NCI-H226 (cell line): ENCODE measurements at places on chromosomes 2 and 18.
A peak's percentile ranks its signal among the peaks of the same experiment; 100 is the strongest.

GRCh38 chr18:54774423-54774822, 53.9 kb upstream of the RAB27B start:
- peak; percentile 4 for DNase-seq

DNA sequence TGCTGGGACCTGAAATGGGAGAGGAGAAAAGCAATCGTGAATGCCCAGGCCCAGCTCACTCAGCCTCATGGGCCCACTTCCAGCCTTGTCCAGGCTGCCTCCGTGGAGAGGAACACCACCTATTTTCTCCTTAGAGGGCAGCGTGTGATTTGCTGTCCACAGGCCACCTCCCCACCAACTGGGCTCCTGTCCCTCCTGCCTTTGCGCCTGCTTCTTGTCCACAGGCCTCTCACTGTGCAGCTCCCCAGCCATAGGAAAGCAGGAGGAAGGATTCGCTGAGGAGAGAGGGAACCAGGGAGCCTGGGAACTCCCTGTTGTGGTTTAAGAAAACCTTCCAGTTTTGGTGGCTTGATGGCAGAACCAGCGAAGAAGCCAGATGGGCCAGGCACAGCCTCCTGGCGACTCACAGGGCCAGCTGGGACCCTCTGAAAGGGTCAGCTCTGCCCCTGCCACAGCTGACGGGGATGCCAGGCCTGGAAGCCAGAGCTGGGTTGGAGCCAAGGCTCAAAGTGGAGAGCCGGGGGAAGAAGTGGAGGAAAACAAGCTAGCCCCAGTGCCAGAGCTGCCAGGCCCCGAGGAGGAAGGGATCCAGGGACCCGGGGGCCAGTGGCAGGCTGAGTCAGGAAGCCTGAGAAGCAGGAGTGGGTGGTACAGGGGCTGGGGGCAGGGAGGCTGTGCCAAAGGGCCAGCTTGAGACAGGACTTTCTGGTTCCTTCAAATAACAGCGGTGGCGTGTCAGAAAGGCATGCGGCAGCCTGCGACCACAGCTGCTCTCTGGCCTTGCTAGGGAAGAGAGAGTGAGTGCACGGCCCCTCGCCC, 9.9 kb downstream of the TMBIM1 start:
- DNase-seq: no peak

GRCh38 chr18:61764381-61764780, 128.4 kb downstream of the RNF152 start:
- DNase-seq: no peak

GRCh38 chr2:204933735-204934374, 388.6 kb downstream of the PARD3B start:
- no peak for DNase-seq

DNA sequence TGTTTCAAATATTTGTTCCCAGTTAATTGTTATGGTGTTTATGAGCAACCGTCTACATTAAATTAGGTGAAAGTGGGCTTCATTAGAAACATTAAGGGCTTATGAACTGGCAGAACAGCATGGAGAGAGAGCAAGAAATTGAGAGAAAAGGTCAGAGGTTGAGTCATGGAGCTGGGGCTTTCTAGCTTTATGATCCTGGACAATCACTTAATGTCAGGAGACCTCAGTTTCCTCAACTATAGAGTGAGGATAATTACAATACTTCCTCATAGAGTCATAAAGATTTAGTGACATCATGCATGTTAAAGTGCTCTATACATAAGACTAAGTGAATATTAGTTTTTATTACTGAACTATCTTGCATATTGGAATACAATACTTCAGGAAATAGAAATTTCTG, 83.9 kb downstream of the PLCL1 start:
- DNase-seq: no peak

GRCh38 chr18:36352384-36352783, 54.9 kb downstream of the FHOD3 start:
- DNase-seq: peak; percentile 77

- DNase-seq: no peak
These were observed 385.9 kb downstream of the TNS1 start for GRCh38 chr2:217616936-217617335.

GRCh38 chr2:170815311-170815710, 1.4 kb upstream of the GAD1 start:
- DNase-seq: no peak

GRCh38 chr2:2653231-2653630, 322.2 kb upstream of the MYT1L start:
- no peak for DNase-seq

DNA sequence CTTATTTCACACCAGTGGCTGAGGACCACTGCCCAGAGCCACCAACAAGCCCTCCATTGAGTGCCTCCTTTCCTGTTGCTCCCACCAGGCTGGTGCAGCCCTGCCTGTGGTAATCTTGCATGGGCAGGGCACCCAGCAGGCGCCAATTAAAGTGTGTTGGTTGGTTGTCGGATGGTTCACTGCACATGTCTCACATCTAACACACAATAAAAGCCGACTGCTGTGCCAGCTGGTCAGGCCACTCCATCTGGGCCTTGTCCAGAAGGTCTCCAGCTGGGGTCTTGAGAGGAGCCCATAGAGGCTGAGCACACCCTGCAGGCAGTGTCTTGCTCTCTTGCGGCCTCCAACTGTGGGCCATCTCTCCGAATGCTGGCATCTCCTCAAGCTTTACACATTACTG, 494.8 kb upstream of the KLHL29 start:
- DNase-seq: no peak

GRCh38 chr2:107545066-107545465, 281.6 kb upstream of the RGPD4 start:
- DNase-seq: no peak

- no peak for DNase-seq
These were observed 691.9 kb upstream of the TMEFF2 start for GRCh38 chr2:192886636-192887035.

DNA sequence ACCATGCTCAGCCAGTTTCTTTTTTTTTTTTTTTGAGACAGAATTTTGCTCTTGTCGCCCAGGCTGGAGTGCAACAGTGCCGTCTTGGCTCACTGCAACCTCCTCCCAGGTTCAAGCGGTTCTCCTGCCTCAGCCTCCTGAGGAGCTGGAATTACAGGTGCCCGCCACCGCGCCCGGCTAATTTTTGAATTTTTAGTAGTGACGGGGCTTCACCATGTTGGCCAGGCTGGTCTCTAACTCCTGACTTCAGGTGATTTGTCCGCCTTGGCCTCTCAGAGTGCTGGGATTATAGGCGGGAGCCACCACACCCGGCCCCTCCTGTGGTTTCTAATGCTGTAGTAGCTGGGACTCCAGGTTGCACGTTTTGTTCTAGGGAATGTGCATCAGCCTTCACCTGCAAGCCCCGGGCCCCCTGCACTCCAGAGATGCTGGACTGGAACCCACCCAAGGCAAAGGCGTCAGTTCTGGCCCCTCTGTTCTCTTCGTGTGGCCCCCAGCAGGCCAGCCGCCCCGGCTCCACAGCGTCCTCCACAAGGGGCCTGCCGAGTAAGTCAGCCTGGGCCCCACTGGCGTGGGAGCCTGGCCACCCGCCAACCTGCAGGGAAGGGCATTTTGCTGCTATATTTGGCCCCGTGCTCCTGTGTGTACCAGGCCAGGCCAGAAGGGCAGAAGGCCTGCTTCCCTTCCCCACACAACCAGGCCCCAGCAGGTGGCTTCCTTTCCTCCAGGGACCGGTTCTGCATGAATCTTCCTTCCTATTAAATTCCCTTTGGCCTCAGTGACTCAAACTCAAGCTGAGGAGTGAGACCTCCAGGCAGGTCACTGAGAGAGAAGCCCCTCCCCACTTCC, 25.7 kb upstream of the B3GNT7 start:
- no peak for DNase-seq

DNA sequence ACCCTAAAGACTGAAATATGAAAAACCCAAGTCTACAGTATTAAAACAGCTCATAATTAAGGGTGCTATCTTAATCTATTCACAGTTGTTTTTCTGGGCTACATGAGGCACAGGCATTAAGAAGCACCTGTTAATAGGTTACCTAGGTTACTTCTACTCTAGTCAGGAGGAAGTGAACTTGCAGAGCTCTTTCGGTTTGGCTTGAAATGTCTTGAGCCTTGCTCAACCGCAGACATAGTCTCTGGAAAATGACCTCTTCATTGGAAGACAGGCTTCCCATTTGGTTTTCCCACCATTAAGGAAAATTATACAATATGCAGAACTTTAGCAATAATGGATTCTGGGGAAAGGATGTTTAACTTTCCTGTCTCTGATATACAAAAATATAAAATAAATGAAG, 142.3 kb upstream of the KCNJ3 start:
- no peak for DNase-seq

GRCh38 chr18:21991081-21991534, 178.3 kb upstream of the GATA6 start:
- DNase-seq: no peak

DNA sequence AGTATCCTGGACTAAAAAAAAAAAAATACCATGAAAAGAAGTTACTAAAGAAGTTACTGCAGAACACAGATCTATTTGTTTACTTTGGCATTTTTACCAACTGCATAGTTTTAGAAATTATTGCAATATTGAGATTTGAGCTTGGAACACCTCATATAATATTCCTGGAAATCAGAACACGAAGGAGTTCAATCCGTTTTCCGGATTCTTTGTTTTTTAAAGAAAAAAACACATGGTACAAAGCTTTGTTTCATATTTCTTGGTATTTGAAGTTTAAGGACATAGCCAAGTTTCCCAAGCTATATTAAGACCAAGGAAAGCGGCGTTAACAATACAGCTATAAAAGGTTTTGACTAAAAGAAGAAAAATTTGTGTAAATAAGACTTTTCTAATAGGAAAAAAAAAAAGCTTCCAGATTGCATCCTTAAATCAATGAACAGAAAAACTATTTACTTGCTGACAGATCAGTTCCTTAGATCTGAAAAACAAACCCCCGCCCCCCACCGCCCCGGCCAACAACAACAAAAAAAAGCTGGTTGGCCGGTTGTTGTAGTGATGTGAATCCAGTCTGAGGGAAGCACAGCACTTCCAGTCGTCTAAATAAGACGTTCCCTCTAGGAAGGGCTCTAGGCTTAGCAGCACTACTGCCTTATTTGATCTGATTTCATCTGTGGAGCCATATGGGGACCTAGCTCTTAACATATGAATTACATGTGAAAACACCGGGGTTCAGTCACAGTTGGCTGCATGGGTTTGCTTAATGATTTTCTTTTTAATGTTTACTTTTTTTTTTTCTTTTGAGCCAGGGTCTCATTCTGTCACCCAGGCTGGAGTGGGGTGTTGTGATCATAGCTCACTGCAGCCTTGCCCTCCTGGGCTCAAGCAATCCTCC, 2.5 kb upstream of the RHOB start:
- DNase-seq: no peak

GRCh38 chr2:17573804-17574175, 33.3 kb downstream of the VSNL1 start:
- DNase-seq: no peak

- no peak for DNase-seq
These were observed 96.7 kb upstream of the CNTNAP5 start for GRCh38 chr2:123928358-123928757.

DNA sequence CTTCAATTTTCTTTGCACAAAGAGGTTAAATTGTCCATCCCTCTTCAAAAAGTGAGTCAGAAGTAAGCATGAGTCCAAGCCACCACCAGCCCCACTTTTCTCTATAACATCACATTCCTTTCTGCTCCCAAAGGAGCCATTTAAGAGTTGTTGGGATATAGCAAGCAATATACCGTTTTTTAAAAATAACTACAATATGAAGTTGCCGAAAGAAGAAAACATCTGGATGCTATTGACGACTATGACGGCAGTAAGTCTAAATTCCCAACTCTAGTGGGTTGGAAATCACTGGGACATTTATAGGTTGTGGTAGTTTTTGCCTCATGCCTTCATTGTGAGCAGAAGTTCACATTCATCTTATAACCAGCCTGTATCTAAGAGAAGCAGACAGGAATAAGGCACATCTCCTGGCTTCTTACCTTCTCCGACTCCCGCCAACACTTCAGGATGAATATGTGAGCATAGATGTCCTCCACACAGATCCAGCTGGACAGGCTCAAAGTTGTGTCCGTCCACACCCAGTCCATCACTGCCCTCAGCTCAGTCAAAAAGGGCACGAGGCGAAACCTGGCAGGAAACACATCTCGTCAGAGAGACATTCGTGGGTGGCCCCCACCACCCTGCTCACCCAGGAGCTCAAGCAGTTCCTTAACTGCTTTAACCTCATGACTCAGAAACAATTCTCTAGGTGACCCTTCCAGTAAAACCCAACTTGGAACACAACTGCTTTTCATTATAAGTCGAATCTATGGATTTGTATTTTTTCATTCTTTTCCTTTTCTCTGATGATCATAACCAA, 163.6 kb downstream of the NAPG start:
- no peak for DNase-seq

GRCh38 chr2:205408696-205409095, 273.6 kb upstream of the NRP2 start:
- no peak for DNase-seq

- DNase-seq: no peak
These were observed 4.3 kb downstream of the DBI start for GRCh38 chr2:119371111-119371510.

- DNase-seq: no peak
These were observed 206.4 kb upstream of the NCKAP5 start for GRCh38 chr2:133774654-133775015.

DNA sequence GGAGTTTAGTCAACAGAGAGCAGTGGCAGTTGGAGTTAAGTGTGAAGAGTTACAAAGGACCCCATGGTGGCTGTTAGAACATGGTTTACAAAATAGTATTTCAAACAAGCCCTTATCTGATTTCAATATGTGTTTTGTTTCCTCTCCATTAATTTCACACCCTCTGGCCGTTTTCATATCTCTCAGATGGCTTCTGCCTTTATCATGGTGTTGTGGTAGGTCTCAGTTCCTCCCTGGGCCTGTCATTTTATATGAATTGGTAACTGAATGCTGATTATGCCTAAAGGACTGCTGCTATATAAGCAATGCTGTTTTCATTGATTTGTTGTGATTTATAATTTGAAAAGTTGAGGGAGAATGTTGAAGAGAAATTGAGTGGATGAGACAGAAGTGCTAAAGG, 686.7 kb downstream of the NYAP2 start:
- no peak for DNase-seq

DNA sequence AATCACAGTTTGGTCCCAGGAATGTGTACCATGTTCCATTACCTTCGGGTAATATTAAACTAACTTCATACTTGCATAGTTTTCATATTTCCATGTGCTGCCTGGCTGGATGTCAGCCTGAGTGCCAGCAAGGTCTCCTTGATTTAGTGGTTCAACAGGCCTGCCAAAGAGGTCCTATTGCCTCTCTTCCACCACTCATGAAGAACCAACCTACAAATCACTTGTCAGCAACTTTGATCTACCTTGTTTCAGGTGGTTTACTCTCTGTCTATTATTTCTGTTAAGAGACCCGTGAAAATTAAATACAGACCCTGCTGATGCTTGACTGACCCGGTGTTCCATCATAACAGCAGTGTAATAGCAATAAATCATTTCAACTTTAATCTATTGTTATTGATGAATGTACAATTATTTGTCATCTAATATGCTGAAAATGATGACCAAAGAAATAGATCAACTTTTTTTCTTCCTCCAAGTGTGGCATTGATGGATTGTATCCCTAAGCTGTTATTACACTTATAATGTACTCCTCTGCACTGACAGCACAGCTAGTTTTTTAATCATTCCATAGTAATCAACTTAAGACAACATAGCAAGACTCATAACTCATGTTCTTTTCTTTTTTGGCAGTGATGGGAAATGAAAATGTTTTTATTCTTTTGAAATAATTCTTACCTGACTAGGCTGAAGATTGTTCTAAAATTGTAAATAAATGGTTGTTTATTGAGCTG, 1220.2 kb upstream of the ACVR2A start:
- DNase-seq: no peak
